ENCODE measurements at places on chromosomes 7 and 10.

DNA sequence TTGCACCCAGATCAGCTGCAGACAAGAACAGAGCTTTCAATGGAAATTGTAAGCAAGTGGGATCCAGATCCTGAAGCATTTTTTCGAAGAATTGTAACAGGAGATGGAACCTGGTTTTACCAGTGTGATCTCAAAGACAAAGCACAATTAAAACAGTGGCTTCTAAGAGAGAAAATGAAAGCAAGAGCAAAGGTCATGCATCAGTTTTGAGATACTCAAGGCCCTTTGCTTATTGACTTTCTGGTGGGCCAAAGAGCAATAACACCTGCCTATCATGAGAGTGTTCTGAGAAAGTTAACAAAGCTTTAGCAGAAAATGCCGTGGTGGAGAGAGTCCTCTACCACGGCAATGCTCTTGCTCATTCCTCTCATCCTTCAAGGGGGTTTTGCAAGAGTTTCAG lies 194.8 kb downstream of the TMEM178B start:
- no peak for DNase-seq

DNA sequence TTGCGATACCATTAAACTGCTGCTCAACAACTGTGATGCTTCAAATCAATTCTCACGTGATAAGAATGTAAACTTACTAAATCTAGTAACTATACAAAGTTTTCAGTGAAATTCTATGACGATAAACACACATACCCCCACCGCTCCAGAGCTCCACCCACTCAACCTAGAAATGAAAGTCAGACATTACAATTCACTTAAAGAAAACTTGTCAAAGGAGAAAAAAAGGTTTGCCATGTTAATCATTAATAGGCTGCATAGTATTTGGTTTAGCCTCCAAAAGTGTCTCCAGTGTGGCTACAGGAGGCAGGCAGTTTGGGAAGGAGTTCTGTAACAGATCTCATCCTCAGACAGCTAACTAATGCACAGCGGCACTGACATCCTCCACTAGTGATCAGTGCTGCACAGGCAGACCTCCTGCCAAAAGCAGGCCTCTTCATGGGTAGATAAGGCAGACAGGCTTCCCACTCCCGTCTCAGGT lies 3.1 kb downstream of the HERPUD2 start:
- no peak for DNase-seq

DNA sequence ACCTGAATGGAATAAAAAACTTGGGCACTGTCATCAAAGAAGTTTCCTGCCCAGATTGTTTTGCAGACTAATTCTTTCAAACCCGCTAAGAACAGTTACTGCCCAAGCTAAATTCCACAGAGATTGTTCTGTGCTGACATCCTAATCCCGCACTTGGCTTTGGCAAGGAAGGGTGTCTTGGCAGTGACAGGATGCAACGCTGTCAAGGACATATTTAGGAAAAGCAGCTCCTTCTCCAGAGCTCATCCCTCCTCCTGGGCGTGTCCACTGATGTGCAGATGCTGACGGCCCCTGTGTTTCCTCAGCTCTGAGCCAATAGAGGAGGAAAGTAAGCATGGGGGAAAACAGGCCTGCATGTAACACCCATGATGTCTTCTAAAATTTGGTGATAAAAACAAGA lies 74.2 kb downstream of the EEPD1 start:
- DNase-seq = peak; percentile 68

GRCh38 chr7:2143981-2144595 lies 88.7 kb downstream of the MAD1L1 start:
- no peak for DNase-seq

DNA sequence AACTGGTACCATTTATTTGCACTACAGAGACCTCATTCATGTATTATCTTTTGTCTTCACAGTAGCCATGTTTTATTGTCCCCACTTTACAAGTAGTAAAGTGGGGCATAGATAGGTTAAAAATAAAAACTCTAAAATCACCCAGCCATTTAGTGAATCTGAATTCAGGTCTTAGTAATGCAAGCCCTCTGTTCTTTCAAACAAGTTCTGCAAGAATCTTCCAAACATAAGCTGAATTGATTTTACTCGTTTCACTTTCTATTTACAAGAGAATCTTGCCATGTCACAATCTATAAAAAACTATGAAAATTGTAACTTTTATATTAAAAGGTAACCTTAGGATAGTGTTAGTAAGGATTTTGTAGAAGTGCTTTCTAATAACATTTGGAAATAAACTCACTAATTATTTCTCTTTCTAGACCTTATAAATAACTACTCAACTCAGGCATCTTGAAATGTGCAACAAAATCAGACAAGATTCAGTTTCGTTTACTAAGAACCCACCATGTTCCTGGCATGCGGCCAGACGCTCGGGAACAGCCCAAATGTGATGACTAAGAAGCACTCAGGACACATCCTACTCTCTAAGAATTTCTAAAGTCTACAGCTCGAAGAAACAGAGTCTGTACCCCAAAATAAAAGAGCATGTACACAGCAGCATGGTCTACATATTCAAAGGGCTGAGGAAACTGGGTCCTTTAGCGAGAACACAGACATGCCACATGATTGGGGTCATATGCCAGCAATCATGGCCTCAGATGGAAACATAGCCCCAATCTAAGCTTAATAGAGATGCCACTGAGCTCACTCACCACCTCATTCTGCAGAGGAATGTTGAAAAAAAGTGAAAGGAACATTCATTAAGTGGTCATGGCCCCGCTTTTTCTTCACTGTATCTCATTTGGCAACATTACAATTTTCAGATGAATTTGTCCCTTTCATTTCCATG lies 167.6 kb downstream of the AMPH start:
- no peak for DNase-seq

Measured in muscle of arm (tissue), 14 donors.